Inflammatory macrophage treated with lipopolysaccharide for 1 hour (primary cell): ENCODE measurements at places on chromosomes 11 and 22.

GRCh38 chr11:121198491-121198890 lies 94.1 kb upstream of the SC5D start:
- no peak for DNase-seq

GRCh38 chr11:120108154-120108784 lies 29.6 kb downstream of the TRIM29 start:
- peak; percentile 26 for DNase-seq

- no peak for DNase-seq
These were observed 50.2 kb downstream of the MIAT start for GRCh38 chr22:26707581-26707980.

- no peak for DNase-seq
These were observed 31.3 kb upstream of the YPEL1 start for GRCh38 chr22:21766691-21767462.

GRCh38 chr11:121636800-121637176 lies 184.0 kb upstream of the SORL1-AS1 start:
- no peak for DNase-seq

GRCh38 chr11:15688351-15688792 lies 573.6 kb downstream of the INSC start:
- no peak for DNase-seq

GRCh38 chr22:34943830-34944229 lies 122.1 kb upstream of the ISX start:
- DNase-seq = no peak

DNA sequence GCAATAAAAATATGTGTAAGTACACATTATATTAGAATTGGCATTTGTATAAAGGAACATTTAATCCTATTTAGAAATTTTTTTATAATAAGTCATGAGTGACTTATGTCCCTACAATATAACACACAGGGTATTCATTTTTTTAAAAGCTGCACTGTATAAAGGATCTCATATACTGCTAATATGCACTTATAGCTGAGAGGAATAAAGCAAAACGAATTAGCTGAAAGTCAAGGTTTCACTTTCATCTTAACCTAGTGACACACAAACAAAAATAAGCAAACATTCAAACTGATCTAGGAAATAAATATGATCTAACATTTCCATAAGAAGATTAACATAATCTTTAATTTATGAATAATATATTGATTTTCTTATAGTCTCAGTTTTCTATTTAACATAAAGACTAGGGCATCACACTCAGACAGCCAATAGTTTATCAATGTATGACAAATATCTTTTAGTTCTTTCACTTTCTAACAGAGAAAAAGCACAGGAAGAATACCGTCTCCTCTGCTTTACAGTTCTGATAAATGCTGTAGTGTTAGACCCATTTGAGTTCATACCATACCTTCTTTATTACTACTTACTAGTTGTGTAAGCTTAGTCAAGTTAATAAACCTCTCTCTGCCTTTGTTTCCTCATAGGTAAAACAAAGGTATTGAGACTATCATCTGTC lies 42.9 kb downstream of the DCDC1 start:
- no peak for DNase-seq

GRCh38 chr22:29195964-29196666 lies 9.6 kb upstream of the EMID1 start:
- DNase-seq = no peak

- DNase-seq = no peak
These were observed 165.6 kb downstream of the SHANK2 start for GRCh38 chr11:71086687-71087258.

GRCh38 chr11:34300026-34300925 lies 57.5 kb downstream of the ABTB2 start:
- no peak for DNase-seq

GRCh38 chr11:109865548-109866186 lies 227.5 kb upstream of the ZC3H12C start:
- DNase-seq = no peak

GRCh38 chr11:9662273-9662672 lies 1.6 kb upstream of the SWAP70 start:
- peak; percentile 94 for DNase-seq

GRCh38 chr22:30830907-30831306 lies 136.2 kb downstream of the OSBP2 start:
- no peak for DNase-seq

DNA sequence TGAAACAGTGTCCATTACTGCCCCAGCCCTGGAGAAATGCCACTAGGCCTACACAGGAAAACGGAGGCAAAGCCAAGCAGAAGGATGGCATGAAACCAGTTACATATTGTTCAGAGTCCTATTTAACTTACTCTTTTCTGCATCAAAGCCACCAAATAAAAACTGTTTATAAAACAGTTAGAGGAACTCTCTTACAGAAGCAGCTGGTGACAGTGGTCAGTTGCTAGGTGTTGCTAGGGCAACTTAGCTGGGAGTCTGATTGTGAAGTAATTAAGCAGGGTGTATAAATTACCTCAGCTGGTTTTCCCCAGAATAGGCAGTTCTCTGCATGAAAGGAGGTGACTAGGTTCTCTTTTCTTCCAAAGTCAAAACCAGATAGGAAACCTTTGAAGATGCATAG lies 115.6 kb upstream of the ZBED5 start:
- peak; percentile 61 for DNase-seq

- DNase-seq = no peak
These were observed 48.5 kb upstream of the BMAL1 start for GRCh38 chr11:13229136-13229535.

DNA sequence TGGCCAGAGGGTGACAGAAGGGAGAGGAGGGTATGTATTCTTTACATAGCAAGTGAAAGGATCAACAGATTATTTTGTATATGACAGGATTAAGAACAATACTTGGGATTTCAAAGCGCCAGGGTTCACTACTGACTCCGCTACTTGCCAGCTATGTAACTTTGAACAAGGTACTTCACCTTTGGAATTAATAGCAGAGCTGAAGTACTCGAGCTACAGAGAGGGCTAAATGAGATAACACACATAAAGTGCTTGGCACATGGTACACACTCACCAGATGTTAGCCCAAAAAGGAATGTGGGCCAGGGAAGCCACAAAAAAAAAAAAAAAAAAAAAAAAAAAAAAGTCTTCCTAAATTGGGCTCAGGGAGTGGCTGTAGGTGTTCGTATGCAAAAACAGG lies 408.4 kb downstream of the BUD13 start:
- no peak for DNase-seq

DNA sequence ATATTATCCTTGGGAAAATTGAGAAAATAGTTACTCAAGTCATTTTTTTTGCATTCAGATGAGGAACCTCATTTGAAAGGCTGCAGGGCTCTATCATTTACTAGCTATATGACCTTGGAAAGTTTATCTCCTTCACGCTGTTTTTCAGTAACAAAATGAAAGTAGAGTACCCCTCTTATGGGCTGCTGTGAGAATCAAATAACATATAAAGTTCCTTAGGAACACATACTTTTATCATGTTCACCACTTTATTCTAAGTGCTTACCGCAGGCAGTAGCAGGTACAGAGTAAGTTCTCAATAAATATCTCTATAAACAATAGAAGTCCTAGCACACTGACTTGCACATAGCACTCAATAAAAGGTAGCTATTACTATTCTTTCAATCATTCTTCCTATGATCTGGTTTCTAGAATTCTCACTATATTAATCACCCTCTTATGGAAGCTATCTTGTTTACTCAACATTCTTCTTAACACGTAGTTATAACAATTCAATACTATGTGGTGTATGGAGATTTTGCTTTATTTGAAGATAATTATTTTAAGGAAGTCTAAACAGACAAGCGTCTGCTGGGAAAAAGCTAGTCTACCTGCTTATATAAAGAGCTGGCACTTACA lies 1.9 kb downstream of the C11orf71 start:
- no peak for DNase-seq

DNA sequence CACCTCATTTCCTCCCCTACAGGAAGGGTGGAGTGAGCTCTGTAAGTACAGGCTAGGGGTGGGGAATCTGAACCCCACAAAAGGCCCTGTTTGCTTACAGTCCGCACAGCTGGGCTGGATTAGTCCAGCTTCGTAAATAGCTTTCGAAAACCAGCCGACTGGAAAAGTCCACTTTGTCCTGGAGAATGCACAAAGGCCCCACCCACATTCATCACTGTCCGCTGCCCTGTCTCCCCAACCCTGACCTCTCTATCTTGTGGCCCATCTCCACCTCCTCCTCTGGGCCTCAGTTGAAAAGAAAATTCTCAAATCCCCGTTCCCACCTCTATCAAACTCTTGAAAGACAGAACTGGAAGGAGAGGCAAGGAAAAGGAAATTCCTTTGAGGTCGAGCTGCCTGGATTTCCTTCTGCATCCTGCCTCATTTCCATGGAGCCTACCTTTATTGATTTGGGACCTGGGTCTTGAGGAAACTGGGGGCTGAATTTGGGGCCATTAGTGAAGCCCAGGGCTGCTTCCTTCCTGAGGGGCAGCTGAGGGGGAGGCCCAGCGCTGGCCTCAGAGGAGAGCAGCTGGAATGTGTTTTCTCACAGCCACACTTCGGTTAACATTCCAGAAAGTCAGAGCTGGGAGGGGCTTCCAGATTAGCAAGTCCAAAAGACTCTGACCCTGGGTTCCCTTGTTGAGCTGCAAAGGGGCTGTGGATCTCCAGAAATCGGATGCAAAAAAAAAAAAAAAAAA lies 147.6 kb downstream of the FBXO7 start:
- no peak for DNase-seq
